Left lobe of liver (tissue), 2 donors: ENCODE measurements at places on chromosomes 7 and 10. TPM values are rescaled to one million over a fixed set of nuclear protein-coding genes. Genes with fewer than 3 reads are reported as not detected.

The MIOS gene
- total RNA-seq: 14.4 TPM

The ELN gene
- total RNA-seq: 8.1 TPM

The GIMAP5 gene
- 3.7 TPM for total RNA-seq

The ATAD1 gene
- 20.6 TPM for total RNA-seq

The CABCOCO1 gene
- not detected for total RNA-seq

The MEST gene
- total RNA-seq: 44.4 TPM

The ERVW-1 gene
- total RNA-seq: not detected
